NCI-H187 treated with DMSO at 0.1 percent for 48 hours (cell line): ENCODE measurements at places on chromosomes 7 and 10.

DNA sequence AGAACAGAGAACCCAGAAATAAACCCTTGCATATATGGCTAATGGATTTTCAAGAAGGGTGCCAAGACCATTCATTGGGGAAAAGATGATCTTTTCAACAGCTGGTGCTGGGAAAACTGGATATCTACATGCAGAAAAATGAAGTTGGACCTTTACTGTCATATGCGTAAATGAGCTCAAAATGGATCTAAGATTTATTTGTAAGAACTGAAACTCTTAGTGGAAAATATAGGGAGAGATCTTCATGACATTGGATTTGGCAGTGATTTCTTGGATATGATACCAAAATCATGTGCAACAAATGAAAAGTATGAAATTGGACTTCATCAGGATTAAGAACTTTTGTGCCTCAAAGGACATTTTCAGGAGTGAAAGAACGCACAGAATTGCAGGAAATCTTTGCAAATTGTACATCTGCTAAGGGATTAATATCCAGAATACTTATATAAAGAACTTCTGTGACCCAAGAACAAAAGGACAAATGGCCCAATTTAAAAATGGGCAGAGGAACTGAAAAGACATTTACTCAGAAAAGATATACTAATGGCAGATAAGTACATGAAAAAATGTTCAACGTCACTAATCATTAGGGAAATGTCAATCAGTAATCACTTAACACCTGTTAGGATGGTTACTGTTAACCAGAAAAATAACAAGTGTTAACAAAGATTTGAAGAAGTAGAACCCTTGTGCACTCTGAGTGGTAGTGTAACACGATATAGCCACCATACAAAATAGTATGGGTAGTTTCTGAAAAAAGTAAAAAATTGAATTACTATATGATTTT, 6.1 kb downstream of the DBF4 start:
- no peak for DNase-seq

GRCh38 chr10:88238615-88238914, 344.6 kb downstream of the RNLS start:
- DNase-seq: no peak

GRCh38 chr7:27961255-27961654, 219.3 kb downstream of the JAZF1 start:
- no peak for DNase-seq

DNA sequence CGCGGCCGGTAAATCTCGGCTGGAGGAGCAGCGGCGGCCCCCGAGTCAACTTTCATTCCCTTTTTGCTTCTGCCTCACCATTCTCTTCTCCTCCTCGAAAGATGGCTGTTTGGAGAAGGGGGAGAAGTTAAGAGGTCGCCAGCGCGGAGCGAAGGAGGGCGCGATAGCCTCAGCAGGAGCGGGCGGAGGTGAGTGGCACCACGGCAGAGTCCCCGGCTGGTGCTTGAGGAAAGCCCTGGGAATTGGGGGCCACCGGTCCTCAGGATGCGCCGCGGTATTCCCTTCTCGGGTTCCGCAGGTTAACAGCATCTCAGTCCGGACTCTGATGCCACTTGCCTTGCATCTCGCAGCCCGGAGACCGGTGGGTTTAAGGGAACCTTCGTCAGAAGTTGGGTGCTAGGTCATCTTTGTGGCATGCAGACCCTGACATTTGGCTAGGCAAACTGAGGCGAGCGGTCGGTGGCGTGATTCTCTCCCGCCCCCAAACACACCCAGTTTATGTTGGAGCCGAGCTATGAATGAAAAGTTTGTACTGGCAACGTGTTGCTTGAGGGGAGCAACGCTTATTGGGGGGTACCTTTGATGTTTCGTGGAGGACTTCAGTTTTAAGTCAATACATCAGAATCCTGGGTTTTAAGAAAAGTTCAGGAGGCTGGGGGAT, 59.5 kb upstream of the PRPS1L1 start:
- no peak for DNase-seq

DNA sequence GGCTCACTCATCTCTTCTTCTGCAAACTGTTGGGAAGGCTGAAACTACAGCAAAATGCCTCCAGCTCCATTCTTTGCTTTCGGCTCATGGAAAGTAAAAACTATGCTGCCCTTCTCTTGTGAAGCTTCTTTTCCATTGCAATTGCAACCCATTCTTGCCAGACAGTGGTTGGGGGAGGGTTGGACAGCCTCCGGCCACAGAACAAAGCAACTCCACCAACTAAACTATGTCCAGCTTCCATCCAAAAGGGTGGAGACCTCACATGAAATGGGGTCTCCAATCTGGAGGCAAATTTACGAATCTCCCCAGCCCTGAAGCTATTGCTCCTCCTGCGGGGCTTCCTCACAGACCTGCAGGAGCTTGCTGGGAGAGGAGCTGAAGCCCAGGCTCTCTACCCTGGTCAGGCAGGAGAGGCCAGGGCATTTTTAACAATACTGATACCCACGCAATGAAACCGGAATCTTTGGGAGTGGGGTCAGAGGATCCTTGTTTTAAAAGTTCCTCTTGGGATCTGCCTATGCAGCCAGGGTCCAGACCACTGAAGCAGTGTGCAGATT, 549 bp downstream of the GPNMB start:
- DNase-seq: no peak

DNA sequence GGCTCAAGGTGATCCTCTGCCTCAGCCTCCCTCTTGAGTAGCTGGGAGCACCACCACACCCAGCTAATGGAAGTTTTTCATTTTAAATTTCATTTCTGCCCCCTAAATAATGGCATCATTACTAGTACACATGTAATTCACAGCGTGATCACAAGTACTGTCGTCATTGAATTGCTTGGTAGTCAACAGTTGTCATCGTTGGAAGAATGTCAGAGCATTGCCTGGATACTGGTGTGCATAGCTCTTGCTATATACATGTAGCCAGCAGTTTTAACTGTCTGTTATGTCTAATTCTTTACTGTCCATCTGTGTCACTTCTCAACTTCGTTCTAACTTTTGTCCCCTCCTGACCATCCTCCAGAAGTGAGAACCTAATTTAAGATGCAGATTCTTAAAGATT, 62.1 kb downstream of the CRPPA start:
- no peak for DNase-seq

GRCh38 chr10:101481256-101481655, 106.8 kb downstream of the POLL start:
- no peak for DNase-seq

- no peak for DNase-seq
Measured at GRCh38 chr7:97373736-97374135, 256.2 kb downstream of the SDHAF3 start.

- no peak for DNase-seq
Measured at GRCh38 chr10:125482108-125482507, 200.9 kb downstream of the TEX36 start.

DNA sequence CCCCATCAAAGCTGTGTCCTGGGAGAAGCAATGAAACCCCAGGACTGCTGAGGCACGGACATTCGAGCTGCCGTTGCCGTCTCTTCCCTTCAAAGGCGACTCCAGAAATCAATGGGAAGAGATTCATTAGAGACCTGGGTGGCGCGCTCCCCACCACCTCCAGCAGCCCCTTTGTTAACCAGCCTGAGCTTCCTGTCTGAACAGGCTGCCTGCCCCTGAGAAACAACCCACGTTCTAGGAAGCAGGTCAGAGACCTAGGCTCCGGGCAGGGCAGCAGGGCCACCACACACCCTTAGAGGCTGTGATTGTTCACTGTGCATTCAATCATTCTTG, 110.9 kb upstream of the PPIF start:
- no peak for DNase-seq

DNA sequence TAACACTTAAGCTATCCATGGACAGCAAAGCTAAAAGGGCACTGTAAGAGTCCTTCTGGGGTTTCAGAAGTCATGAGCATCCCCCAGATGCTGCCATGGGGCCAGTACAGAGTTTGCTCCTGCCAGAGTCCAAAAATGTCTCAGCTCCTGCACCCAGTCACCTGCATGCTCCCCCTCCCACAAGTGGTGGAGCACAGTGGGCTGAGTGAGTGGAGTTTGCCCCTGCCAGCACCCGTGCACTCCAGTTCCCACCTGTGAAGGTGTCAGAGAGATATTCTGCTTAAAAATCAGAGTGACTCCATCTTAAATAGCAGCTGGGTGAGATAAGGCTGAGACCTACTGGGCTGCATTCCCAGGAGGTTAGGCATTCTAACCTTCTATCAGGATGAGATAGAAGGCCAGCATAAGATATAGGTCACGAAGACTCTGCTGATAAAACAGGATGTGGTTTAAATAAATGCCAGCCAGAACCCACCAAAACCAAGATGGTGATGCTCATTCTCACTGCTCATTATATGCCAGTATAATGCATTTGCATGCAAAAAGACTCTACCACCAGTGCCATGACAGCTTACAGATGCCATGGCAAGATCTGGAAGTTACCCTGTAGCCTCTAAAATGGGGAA, 140.1 kb upstream of the ZNF92 start:
- no peak for DNase-seq

GRCh38 chr10:91077549-91078071, 142.9 kb upstream of the PCGF5 start:
- DNase-seq: no peak

GRCh38 chr7:90210981-90211380, 559 bp upstream of the STEAP2 start:
- DNase-seq: no peak

GRCh38 chr10:3647074-3647473, 137.9 kb downstream of the KLF6 start:
- no peak for DNase-seq

- DNase-seq: no peak
Measured at GRCh38 chr10:110420401-110421193, 77.1 kb upstream of the DUSP5 start.

DNA sequence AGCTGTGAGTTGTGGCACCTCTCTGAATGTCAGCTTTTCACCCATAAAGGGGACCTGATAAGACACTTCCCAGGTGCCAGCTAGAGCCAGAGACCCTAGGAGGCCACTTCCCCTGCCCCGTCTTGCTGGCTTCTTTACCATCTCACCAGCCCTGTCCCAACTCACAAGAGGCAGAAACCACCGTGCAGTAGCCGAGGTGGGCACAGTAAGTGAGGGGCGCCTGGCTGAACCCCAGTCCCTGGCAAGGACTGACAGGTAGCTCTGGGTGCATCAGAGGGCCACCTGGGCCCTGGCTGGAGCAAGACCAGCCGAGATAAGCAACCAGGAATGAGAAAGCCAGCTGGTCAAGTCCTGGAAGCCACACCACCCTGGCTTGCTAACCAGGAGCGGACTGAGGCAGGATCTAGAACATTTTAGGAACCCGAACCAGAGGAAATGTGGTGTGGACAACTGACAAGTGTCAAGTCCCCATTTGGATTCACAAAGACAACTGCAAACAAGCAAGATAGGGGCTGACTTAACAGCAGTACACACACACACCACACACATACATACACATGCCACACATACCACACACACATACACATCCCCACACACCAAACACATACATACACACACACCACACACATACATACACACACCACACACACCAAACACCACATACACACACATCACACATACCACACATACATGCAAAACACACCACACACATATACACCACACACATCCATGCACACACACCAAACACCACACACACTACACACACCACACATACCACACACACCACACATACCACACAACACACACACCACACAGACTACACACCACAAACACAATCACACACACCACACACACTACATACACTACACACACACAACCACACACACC, 20.8 kb downstream of the OGDHL start:
- no peak for DNase-seq

- DNase-seq: no peak
Measured at GRCh38 chr7:96589038-96589437, 120.6 kb downstream of the SEM1 start.

GRCh38 chr7:100486111-100486636, 2.4 kb downstream of the NYAP1 start:
- no peak for DNase-seq

GRCh38 chr7:78558566-78558965, 760.0 kb downstream of the PHTF2 start:
- no peak for DNase-seq

DNA sequence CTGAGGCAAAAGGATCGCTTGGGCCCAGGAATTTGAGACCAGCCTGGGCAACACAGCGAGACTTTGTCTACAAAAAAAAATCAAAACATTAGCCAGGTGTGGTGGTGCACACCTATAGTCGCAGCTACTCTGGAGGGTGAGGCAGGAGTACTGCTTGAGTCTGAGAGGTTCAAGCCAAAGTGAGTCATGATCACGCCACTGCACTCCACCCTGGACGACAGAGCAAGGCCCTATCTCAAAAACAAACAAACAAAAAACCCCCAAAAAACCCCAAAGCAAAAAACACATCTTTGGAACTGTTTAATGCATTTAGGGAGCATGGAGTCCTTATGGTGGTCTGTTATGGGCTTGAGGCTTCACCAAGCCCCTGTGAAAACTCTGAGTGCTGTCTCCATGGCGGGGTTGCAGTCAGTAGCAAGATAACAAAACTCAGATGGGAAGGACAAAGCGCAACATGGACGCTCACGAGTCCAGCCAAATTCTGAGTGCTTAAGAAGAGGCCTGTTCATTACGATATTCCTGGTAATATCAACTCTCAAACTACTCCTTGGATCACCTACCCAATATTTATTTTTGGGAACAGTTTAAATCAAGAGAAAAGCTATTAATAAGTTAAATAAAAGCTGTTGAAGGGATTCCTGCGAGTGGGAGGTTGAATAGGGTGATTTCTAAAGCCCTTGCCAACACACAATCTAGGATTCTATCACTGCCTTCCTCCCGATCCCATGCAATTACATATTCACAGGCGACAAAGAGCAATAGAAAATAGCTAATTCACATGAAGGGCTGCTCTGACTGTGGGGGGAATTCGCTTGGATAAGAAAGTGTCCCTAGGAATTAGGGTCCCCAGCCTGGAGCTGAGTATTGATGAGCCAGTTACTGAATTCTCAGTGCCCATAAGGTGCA, 123.3 kb downstream of the HIPK2 start:
- DNase-seq: no peak

GRCh38 chr7:113405296-113406056, 287.1 kb upstream of the SMIM30 start:
- DNase-seq: no peak

- DNase-seq: no peak
Measured at GRCh38 chr10:23034790-23035189, 60.6 kb upstream of the MSRB2 start.

GRCh38 chr7:155449869-155450557, 7.9 kb upstream of the EN2 start:
- DNase-seq: no peak

GRCh38 chr7:48455363-48455762, 284.1 kb downstream of the ABCA13 start:
- DNase-seq: no peak
